Left renal cortex interstitium (tissue), 4 donors: ENCODE measurements at places on chromosomes 7 and 10. TPM values are rescaled to one million over a fixed set of nuclear protein-coding genes. Genes with fewer than 3 reads are reported as not detected.
A peak's percentile ranks its signal among the peaks of the same experiment; 100 is the strongest.

The OR9A2 gene
- polyA plus RNA-seq: not detected

The FANK1 gene
- polyA plus RNA-seq: 10.2 TPM

GRCh38 chr10:93288679-93289634 lies 193.2 kb downstream of the MYOF start:
- DNase-seq: peak; percentile 47

- DNase-seq: no peak
Measured at GRCh38 chr10:17651896-17652295, 7.9 kb downstream of the STAM start.

The TWIST1 gene
- 6.9 TPM for polyA plus RNA-seq

- no peak for DNase-seq
Measured at GRCh38 chr10:34607894-34608293, 207.2 kb downstream of the PARD3 start.

DNA sequence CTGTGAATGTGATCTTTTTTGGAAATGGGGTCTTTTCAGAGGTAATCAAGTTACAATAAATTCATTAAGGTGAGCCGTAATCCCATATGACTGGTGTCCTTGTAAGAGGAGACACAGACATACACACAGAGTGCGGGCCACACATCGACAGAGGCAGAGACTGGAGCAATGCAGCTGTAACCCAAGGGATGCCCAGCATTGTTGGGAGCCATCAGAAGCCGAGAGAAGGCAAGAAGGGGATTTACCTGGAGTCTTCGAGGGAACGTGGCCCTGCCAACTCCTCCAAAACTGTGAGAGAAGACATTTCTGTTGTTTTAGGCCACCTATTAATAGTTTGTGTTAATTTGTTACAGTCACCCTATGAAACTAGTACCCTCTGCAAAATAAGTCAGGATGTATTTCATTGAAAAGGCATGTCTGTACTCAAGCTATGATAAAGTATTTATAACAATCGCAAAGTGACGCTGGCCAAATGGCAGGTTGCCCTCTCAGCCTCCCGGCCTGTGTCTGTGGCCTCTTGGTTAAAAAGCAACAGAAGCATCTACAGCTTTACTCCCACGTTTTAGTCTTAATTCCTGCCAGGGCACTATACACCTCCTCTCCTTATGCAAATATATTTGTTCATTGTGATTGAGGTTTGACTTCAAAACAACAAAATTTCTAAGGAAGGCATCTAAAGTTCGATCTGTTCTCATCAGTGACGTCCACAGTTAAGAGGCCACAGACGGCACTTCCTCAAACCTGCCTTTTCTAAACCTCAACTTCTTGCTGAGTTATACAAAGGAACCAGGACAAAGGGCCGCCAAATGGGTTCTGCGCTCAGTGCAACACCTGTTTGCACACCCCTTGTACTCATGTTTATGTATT lies 46.8 kb downstream of the HIPK2 start:
- no peak for DNase-seq

- DNase-seq: no peak
Measured at GRCh38 chr10:63133821-63134557, 861 bp downstream of the NRBF2 start.

- DNase-seq: no peak
Measured at GRCh38 chr7:158606671-158607424, 19.2 kb upstream of the PTPRN2 start.

The MALRD1 gene
- polyA plus RNA-seq: 2.4 TPM

- DNase-seq: no peak
Measured at GRCh38 chr10:93501650-93502049, 5.2 kb downstream of the CEP55 start.

The RADIL gene
- 1.8 TPM for polyA plus RNA-seq

DNA sequence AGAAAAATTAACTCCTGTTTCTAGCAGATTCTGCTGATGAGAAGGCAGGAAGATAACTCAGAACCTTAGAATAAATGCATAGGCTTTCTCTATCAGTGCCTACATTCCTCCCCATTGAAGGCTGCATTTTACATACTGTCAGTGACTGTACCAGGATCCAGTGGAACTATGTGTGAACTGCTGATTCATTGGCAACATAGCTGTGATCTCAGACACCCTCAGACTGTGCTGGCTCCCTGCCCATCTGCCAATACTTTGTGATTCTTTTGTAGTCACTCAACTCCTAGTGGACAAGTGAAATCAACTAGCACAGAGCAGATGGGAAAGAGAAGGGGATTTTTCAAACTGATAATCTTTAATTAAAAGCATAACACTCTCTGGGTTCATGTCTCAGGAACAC lies 375.8 kb downstream of the MDFIC start:
- DNase-seq: no peak

DNA sequence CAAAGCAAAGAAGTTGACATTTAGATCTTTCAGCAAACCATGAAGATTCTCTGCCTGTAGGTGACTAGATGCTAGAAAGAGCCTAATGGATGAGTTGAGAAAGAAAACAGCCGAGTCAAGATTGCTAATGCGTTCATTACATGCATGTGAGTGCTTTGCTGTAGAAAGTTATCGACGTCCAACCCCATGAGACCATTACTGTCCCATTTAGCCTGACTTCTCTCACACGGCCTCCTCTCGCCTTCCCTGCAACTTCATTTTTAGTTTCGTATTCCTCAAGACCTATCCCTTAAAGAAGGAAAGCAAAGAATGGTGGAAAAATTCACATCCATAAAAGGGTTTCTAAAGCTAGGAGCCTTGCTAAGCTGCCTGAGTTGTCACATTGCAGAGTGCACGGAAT lies 113.7 kb upstream of the DPP6 start:
- DNase-seq: no peak

GRCh38 chr7:67423065-67423464 lies 426.4 kb downstream of the TYW1 start:
- DNase-seq: no peak

DNA sequence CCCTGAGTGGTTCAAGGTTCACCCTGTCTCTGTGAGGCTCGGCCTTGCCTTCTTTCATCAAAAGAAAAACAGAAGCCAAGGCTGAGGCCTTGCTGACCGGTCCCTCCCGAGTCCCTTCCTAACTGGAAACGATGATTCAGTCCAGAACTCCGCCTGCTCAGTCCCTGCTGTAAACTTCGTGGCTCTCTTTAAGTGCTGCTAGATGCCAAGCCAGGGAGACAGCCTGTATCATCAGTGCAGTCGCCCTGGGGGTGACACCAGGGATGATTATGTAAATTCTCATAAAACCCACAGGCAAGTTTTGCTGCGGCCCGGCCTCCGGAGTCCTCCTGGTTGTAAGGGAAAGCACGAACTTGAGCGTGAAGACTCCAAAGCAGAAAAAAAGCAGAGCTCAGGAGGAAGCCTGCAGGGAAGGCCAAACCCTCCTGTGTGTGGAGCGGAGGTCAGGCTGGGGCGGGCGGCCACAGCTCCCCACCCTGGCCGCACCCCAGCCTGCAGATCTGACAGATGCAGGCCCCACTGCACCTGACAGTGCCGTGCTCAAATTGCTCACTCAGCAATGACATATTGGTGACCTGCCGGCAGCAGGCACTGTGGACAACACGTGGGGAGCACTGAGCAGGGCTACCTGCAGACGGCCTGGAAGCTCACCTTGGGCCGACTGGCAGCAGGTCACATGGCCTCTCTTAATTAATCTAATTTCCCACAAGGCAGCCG lies 123.4 kb downstream of the DYNC2I1 start:
- no peak for DNase-seq

The CRHR2 gene
- polyA plus RNA-seq: 0.32 TPM

DNA sequence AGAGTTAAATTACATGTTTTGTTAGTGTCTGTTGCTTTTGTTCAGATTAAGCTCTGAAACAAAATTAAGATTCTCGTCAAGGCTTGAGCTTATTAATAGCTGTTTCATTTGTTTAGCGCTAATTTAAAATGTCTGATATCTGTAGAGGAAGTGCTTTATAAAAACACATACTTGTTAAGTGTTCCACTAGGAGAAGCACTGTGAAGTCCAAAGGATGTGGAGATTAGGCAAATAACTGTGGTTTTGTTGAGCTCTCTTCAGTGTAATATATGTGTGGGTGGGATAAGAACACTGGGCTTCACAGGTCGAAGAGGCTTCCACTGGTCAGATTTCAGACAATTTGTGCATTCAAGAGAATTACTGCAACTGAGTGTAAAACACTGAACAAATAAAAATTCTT lies 242.0 kb downstream of the AUTS2 start:
- DNase-seq: no peak

The TOMM7 gene
- 469 TPM for polyA plus RNA-seq

The TAS2R60 gene
- not detected for polyA plus RNA-seq

DNA sequence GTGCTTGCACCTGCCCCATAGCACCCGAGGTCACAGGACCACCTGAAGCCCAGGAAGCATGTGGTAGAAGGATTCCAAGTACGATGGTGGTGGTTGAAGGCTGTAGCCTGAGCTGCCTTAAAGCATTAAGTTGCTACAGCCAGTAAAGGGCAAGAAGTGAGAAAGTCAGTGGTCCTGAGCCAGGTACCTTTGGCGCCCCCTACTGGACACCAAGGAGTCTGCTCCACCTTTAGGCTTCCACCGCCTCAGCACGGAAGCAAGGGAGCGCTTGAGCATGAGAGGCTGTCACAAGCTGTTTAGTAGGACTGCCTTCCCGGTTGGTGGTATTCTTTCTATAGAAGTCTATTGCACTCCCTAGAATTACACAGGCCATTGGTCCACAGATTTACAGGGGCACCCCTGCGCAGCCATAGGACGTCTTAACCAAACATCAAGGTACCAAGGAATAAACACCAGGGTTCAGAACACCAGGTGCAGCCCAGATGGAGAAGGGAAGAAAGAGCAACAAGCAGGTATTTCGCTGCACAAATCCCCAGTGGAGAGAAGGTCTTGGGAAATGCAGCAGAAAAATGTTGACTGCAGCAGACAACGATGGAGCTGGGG lies 2.2 kb downstream of the CRTAC1 start:
- DNase-seq: peak; percentile 50

- no peak for DNase-seq
Measured at GRCh38 chr10:24350070-24350921, 141.4 kb downstream of the KIAA1217 start.

DNA sequence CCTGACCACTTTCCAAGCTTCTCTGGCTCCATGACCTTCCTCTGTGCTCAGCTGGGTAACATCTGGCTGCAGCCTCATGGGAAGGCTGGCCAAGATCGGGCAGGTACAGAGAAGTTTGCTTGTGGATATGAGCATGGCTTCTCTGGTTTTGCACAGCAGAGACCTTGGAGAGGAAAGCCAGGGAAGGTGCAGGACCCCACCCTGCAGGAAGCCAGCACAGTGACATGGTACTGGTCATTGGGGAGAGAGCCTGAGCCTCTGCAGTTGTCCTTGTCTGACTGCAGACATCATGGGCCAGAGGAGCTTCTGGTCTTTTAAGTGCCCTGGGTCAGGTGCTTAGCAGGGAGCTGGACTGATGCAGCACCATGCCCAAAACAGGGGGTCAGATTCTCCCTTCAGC lies 70.6 kb upstream of the LEP start:
- no peak for DNase-seq

The CNNM1 gene
- 1.7 TPM for polyA plus RNA-seq
